ENCODE measurements at places on chromosomes 11 and 22. TPM values are rescaled to one million over a fixed set of nuclear protein-coding genes. Genes with fewer than 3 reads are reported as not detected.

FOLR1 gene
- not detected for total RNA-seq

CAVIN3 gene
- total RNA-seq, result 2.5 TPM

SHISAL1 gene
- total RNA-seq, result 13.9 TPM

RAG1 gene
- total RNA-seq, result 0.94 TPM

FGF4 gene
- not detected for total RNA-seq

OR51B4 gene
- 0.31 TPM for total RNA-seq

CD151 gene
- total RNA-seq, result 44.1 TPM

SCUBE1 gene
- total RNA-seq, result 21.2 TPM

MMP26 gene
- not detected for total RNA-seq

OR52H1 gene
- total RNA-seq, result 0.47 TPM

Measured in occipital lobe (tissue), 3 donors.